ENCODE measurements at places on chromosomes 6 and 20.

- DNase-seq = no peak
Observed at GRCh38 chr6:49676671-49677281, 36.6 kb downstream of the CRISP2 start.

DNA sequence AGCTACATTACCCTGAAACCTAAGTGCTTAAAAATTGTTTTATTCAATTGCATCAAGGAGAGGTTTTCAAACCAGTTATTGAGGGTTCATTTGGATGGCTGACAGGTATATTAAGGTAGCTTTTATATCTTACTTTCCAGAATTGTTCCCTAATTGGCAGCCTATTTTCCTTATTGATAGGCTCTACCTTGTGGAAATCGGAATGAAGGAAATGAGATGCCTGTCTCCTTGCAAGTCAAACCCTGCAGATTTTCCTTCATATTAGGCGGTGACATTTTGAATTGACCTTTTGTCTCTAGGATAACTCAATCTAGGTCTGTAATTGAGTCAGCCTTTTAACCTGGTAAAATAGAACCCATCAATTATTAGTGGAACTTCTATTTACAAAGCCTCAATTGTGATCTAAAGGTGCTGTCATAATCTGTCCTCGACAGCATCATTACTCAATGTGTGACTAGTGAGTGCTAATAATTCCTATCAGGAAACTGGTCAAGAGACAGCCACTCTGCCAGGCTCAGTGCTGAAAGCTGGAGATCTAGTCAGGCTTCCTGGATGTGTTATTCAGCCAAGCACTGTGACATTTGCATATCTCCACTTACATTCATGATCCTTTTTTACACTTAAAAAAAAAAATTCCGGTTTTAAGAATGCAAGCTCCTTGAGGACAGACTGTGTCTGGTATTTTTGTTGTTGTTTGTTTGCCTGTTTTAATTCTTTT, 20.1 kb downstream of the OPRM1 start:
- no peak for DNase-seq

GRCh38 chr20:15047042-15047441, 709.6 kb upstream of the FLRT3 start:
- no peak for DNase-seq

DNA sequence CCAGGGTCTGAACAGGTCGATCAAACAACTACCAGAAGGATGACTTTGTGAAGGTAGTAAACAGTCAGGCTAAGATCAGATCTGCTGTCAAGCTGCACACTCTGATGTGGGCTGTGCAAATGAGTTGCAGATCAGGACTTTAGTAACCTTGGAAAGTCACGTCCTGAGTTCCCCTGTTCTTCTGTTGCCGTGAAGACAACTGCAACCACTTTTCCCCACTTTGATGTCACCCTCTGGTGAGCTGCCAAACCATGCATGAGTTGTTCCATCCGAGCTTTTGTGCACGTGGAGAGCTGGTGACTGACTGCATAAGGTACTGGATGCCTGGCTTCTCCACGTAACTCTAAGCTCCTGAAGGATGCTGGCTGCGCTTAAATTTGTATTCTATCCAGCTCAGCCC, 111.0 kb downstream of the CD83 start:
- no peak for DNase-seq

DNA sequence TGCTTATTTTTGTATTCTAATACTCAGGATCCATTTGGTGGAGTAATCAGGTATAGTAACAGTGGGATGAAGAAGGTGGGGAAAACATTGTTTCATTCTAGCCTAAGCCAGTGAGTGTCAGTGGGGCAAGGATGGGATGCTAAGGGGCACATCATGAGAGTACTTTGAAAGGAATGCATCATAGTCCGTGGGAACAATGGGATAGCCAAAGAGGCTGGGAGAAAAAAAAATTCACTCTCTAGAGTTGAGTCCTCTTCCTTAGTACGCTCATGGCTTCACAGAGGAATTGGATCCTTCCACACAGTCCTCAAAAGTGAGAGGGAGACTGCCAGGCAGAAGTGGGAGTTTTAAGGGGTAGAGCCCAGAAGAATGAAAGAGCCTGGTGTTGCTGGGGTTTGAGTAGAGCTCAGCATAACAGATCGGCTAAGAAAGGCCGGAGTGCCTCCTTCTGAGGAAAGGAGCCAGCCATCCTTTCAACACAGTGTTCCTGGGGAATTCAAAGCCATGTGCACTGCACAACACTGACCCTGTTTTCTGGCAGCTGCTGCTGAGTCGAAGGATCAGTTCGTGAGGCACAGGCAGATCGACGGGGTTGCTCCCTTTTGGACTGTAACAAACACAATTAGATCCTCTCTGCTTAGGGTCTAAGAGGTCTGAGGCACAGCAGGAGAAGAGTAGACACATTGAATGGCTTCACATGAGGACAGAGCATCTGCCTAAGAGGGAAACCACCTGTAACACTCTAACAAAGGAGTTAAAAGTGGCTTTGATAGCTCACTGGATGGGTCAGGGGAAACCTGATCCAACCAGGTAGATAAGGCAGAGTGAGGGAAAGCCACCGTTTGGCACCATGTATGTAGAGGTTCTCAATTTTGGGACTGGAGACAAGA, 61.2 kb downstream of the ELOVL5 start:
- no peak for DNase-seq

- DNase-seq = no peak
Observed at GRCh38 chr20:36342331-36343120, 36.4 kb downstream of the DLGAP4 start.

DNA sequence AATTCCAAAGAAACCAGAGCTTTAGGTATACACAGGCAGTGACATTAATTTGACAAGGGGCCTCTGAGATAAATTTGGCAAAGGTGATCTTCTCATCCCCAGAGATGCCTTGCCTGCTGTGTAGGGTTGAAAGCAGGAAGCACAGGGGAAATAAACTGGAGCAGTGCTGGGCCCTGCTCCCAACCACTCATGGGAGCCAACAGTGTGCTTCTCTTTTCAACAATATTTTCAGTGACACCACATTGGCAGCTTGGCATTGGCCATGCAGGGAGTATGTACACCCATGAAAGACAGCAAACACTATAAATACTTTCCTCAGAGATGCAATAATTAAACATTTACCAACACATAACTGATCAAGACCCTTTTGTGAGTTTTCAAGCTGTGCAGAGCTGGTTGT, 90.7 kb upstream of the F13A1 start:
- DNase-seq = no peak

GRCh38 chr6:110467566-110468140, 8.8 kb downstream of the SLC22A16 start:
- no peak for DNase-seq

DNA sequence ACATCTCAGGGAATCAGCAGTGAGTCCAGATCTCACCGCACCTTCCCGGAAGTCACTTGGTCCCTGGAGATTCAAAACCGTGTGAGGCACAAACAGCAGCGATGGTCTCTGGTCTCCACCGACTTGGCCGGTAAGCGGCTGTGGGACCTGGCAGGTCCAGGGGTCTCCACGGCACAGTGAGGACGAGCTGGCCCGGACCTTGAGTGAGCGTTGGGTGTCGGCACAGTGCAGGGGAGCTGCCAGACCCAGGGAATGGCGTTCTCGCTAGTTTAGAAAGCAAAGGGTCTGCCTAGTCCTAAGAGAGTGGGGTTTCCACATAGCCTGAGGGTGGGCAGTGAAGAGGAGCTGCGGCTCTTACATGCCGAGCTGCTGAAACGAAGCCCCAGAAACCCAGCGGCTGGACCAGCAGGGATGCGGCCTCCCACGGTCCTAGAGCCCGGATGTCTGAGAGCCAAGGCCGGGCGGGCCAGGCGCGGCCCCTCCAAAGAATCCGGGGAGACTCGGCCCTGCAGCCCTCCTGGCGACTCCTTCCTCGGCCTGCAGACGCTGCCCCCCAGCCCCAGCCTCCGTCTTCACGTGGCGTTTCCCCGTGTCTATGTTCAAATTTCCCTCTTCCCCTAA, 185.0 kb downstream of the ERMARD start:
- DNase-seq = no peak

DNA sequence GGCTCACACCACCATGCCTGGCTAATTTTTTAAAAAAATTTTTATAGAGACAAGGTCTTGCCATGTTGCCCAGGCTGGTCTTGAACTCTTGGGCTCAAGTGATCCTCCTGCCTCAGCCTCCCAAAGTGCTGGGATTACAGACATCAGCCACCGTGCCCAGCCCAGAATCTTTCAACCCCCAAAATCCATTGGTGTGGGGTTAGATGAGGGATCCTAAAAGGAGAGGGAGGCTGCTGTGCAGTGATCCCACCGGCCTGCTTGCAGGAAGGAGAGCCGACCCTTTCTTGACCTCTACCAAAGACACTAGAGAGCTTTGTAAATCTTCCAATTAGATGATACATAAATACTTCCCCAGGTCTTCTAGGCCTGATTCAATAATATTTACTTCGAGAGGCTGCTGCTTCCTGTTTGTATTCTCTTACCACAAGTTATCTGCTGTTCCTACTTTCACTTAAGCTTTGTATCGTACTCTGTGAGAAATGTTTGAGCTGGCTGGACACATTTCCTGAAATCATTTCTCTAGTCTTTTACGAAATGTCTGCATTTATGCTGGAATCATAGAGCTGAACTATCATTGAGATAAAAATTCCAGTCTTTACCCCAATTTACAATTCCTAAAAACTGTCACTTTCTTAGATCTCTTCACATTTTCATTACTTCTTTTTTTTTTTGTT, 49.3 kb upstream of the IER3 start:
- no peak for DNase-seq

DNA sequence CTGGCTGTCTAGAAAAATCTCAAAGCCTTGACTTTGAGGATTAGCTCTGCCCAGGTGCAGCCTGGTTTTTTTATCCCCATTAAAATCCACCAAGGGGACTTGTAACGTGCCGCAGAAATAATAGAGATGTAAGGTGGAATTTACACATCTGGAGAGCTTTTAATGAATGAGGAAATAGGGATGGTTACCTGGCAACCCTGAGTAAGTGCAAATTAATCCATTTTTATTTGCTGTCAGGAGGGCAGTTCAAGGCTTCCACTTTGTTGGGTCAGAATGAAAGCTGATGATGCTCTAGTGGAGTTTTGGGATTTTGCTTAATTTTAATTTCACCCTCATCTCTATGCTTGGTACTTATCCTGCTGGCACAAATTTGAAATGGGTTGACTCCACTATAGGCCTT, 163.4 kb upstream of the CEP162 start:
- DNase-seq = no peak

- DNase-seq = no peak
Observed at GRCh38 chr6:19837511-19838441, 606 bp downstream of the ID4 start.

DNA sequence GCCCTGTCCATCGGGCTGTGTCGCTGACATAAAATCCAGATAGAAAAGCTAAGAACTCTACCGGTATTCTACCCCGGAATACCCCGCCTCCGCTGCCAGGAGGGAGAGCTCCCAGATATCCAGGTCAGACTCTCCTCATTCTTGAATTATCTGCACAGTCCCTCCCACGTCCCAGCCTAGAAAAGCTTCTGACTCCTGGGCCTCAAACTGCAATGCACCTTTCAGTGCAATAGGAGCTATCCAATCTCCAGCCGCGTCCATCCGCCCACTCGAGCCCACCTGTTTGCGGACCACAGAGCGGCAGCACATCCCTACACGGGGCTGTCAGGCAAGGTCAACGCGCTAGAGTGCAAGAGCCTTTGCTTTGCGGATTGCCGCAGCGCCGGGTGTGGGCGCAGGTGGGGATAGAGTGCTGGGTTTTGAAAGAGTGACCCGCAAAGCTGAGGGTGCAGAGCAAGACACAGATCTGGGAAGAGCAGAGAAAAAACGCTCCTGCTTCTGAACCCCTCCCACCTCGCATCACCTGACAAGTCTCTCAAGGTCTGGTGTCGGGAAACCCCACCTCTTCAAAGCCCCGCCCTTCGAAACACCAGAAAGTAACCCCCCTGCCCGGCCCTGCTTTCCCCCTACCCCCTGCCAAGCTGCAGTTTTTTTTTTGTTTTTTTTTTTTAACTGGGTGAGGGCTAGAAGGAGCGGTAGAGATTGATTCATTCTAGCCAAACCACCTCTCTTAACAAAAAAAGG, 1.3 kb downstream of the TAPBP start:
- DNase-seq = peak; percentile 95

DNA sequence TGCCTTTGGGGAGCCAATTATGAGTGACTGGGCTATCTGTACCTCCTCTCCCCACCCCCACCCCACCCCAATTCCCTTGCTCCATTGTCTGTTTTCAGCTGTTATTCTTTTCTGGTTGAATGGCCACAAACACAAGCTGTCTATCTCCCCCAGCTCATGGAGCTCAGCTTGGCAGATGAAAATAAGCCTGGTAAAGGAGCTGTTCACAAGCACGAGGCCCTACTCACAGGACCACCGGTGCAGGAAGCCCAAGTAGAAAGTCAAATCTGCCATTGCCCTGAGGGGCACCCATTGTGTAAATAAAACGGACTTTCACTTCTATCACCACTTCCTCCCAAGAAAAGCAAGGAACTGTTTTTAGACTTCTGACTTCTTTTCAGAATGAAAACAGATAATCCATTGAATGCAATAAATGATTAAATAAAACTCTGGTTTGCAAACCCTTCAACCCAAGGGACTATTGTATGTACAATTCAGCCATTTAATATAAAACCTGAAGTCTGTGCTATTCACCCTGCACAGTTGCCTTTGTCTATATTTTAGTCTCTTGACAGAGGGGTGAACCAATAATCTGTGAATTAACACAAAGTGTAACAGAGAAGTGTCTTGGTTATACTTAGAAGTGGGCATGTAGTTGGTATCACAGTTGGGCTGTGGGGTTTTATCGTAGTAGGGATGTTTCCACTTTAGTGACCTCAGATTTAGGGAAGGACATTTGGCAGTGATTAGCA, 27.7 kb downstream of the RIPOR2 start:
- DNase-seq = no peak

- DNase-seq = no peak
Observed at GRCh38 chr20:53148771-53149147, 176.6 kb downstream of the TSHZ2 start.

DNA sequence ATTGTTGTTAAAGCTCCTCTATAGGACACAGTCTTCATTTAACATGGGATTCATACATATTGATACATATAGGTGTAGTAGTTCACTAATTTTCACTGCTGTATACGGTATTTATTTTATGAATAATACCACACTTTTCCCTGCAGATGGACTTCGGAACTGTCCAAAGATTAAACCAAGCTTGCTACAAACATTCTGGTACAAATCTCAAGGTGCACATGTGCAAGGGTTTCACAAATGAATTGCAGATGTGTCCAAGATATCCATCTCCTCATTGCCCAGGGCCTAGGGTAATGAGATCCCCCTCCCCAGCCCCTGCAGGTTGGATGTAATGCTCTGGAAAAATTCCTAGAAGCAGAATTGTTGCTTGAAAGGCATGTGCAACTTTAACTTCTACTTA, 31.4 kb downstream of the DTNBP1 start:
- no peak for DNase-seq

GRCh38 chr6:99612551-99613408, 6.1 kb downstream of the PRDM13 start:
- DNase-seq = no peak

- DNase-seq = no peak
Observed at GRCh38 chr20:53957451-53958172, 112.8 kb downstream of the BCAS1 start.

- no peak for DNase-seq
Observed at GRCh38 chr6:137405806-137406205, 88.4 kb downstream of the OLIG3 start.

Measured in CD4-positive, alpha-beta T cell treated with Interleukin-15 for 1 hour (primary cell).